Nephron progenitor cell (in vitro differentiated cells): ENCODE measurements at places on chromosomes 16 and 17.

DNA sequence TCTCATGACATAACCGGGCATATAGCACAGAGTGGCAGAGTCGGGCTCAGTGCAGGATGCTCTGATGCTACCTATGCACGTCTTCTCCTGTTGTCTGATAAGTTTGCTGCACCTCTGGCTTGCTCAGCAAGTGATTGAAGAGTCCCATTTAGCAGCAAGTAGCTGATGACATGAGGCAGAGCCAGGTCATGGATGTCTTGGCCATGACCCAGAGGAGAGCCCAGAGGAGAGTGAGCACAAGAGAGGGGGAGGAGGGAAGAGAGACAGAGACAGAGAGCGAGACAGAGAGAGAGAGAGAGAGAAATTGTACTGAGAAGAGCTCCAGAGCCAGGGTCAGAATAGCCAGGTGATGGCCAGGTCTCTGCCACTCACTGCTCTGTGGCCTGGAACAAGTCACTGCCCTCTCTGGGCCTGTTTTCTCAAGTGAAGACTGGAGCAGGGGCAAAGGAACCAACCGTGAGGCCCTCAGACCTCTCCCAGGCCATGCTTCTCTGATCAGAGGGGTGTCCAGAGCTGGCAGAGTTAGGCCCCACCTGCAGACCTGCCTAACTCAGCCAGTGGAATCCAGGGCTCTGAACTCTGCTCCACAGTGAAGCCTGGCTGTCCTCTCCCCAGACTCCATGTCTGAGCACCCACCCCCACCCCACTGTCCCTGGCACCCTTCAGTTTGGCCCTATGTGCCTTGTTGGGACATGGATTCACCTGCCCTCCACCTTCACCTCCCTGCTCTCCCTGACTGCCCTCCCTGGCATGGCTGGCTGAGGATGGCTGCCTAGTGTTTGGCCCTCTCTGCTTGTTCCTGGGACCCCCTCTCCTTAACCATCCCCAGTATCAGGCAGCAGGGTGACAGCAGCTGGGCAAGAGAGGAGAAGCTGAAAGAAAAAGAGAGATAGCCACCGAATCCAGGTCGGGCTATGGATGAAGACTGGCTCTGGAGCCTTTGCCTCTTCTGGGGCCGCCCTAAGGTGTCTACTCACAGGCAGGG, 4.3 kb upstream of the KRT35 start:
- no peak for DNase-seq

- peak; percentile 37 for DNase-seq
Measured at GRCh38 chr17:57699751-57700219, 45.3 kb downstream of the CCDC182 start.

DNA sequence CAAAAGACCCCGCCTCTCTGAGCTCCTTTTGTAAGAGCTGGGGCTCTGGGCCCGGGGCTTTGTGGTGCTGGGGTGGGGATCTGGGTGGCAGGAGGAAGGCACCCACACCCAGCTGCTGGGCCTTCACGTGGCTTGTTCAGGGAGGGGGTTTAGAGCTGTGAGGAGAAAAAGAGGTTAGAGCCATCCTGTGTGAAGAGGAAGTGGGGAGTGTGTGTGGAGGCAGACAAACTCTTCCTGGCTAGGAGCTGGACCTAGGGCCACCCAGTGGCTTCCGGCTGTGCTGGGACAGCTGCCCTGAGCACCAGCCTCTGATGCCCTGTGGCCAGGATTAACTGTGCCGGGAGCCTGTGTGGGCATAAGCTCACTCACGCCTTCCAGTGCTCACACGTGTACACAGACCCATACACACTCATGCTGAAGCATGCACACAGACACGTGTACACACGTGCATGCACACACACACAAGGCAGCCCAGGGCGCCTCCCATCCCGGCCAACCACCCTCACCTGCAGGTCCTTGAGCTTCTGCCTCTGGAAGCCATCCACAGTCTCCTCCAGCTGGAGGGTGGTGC, 7.4 kb downstream of the CIBAR2 start:
- DNase-seq, result no peak

DNA sequence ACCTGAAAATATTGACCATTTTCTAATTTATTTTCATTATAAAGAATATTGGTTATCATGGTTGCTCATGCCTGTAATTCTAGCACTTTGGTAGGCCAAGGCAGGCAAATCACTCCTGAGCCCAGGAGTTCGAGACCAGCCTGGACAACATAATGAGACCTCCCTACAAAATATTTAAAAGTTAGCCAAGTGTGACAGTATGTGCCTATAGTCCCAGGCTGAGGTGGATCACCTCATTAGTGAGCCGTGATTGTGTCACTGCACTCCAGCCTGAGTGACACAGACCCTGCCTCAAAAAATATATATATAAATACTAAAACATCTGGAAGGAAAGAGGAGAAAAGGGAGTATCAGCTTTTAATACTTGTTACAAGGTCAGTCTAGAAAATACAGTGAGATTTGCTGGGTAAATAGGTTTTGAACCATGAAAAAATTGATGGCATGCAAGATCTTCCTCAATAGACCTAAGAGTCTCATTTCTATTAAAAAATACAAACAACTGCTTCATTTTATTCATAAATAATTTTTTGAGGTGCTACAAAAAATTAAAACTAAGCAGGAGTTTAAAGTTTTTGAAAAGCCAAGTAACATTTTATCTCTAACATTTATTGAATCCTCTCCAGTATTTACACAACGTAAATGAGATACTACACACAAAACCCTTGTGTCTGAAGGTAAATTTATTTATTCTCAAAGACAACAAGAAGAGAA, 47.7 kb downstream of the TUBD1 start:
- DNase-seq, result no peak

DNA sequence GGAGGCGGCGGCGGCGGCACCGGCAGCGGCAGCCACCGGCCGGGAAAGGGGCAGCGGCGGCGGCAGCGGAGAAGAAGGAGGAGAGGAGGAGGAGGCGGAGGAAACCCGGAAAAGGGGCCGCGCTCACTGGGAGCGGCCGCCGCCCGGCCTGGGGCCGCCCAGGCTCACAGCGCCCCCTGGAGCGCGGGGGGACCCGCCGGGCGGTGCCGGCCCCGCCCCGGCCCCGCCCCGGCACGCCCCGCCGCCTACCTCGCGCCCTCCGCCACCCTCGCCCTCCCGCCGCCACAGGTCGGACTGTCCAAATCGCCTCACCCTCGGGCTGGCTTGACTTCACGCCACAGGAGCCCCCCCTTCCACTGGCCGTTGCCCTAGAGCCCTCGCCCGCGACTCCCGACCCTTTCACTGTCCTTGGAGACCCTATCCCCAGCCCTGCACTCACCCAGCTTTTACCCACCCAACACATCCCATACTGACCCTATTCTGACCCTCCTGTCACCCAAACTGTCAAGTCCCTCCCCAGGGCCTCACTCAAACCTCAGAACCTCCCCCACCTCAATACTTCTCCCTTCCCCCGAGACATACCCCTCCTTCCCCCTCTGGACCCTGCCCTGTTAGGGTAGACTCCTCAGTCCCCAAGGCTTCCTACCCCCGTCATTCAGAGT, at the start of gene CSNK2A2:
CSNK2A2 (minus strand) TSS at position 85 of the 662 bp plus-strand sequence. CDS start 370 bp downstream, outside the sequence.
- peak; percentile 76 for DNase-seq

DNA sequence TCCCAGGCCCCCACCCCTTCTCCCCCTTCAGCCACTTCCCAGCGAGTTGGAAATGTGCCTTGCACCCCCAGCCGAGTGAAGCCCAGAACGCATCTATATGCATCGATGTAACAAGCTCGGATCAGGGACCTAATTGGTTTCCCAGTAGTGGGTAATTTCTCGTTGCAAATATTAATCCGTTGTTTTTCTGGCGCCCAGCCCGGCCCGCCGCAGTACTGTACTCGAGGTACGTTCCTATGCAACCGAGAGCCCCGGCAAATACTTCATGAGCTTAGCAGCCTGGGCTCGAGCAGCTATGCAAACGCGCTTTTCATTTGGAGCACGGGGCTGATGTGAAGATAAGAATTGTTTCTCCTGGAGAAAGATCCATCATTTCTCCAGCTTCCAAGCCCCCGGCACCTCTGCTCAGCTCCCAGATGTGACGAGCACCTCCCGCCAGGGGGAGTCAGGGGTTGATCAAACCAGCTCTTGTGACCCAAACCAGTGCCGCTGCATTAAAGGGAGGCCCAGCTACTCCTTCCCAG, 229.8 kb downstream of the KATNIP start:
- DNase-seq, result peak; percentile 71

DNA sequence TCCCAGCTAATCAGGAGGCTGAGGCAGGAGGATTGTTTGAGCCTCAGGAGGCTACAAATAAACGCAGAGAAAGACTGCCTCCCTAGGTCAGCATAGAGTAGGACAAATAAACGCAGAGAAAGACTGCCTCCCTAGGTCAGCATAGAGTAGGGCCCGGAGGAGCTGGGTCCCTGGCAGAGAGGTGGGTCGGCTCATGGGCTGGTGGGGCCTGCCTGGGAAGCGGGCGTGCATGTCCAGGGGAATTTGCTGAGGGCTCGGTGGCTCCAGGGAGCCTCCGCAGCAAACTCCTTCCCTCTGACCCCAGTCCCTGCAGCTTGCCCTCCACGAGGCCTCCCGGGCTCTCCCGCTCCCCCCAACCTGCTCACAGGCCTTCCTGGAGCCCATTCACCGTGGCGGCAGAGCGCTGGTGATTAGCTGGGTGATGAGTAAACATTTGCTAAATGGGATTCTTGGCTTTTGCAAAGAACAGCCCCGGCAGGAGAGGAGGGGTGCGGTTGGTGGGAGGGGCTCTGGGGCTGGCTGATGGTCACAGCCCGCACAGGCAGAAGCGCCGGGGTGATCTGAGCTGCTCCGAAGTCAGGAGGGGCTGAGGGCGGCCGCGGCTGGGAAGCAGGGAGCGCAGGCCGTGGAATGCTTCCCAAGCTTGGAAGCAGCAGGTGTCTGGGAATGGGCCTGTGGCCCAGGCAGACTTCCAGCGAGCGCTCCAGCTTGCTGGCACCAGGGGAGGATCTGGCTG, 93.1 kb downstream of the RTN4RL1 start:
- peak; percentile 66 for DNase-seq

- no peak for DNase-seq
Measured at GRCh38 chr16:56477096-56477878, 25.9 kb downstream of the OGFOD1 start.

GRCh38 chr17:836151-836550, 54.0 kb downstream of the MRM3 start:
- no peak for DNase-seq

DNA sequence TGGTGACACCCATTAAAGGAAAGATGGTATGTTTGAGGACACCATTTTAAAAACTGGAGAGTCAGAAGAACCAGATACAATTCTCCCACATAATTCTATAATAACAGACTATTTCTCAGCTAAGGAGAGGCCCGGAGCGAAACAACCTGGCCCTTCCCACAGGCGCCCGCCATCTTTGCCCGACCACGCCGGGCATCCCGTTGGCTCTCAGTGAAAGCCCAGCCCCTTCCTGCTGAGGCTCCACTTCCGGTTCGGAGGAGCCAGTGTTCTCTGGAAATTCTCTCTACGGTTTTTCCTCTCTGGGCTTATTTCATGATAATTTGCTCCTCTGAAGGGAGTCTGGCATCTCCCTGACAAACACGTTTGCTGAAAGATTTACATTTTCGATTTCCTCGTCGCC, 175.7 kb downstream of the AXIN2 start:
- DNase-seq, result no peak

- DNase-seq, result no peak
Measured at GRCh38 chr17:57045868-57046704, 39.0 kb upstream of the AKAP1 start.

DNA sequence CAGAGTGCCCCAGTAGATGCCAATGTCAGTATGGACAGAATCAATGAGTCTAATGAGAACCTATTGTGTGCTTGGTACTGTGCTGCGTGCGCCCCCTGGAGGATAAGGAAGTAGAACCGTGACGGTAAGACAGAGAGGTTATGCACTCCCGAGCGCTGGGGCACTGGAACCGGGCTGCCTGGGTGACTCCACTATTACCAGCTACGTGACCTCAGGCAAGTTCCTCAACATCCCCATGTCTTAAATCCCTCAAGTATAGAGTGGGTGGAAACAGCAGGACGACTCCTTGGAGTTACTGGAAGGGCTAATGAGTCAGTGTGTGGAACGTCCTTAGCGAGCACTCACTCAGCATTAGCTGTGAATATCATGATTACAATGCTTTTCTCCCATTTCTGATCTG, 16.2 kb downstream of the CHST4 start:
- DNase-seq, result peak; percentile 71
